HuH-7.5 (cell line): ENCODE measurements at places on chromosomes 5 and 9.

GRCh38 chr9:33051144-33051543, 25.3 kb downstream of the SMU1 start:
- DNase-seq, result no peak

DNA sequence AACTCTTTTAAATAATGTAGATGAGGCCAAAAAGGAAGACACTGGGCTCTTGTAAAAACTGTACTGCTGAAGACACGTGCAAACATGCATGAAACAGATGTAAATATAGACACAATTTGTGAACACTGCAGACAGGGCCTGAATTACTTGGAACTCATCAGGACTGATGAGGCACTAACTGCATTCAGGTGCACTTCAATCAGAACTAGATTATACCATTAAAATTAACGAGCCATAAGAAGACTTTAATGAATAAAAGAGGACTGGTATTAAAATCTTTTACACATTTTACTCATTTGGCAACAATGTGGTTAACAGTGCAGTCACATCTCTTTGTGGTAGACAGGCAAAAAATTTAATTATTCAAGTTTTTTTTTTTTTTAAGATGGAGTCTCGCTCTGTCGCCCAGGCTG, 13.4 kb upstream of the ZCCHC9 start:
- no peak for DNase-seq

DNA sequence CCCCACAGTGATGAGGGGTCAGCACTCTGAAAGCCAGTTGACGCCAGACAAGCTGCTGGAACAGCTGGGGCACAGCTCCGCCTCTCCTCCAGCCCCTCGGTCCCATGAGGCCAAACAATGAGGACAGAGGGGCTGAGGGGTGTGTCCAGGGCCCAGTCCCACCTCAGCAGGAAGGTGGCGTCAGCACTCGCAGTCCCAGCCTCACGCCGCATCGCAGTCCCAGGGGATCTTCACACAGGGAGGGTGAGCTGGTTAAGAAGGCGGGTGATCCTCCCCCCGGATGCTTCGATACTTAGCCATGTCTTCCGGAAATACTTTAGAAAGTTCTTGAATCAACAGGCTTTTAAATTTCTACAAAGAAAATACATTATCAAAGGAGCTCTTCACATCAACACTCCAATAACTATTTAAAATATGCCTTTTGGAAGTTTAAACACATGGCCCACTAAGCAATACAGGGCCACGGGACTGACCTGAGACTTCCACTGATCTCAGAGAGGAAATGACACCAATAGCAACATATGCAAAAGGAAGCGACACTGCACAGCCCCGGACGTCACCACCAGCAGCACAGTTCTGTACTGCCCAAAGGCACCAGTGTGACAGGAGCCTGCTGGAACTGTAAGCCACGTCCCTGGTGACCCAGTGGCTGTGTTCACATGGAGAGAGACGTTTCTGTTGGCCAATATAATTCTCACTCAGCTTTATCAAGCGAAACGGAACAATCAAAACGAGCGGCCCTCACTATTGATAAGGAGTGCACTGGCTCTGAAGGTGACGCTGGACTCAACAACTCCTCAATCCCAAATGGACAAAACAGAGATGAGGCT, 5.9 kb downstream of the MED10 start:
- DNase-seq, result no peak

GRCh38 chr9:19130436-19130835, 3.1 kb upstream of the PLIN2 start:
- no peak for DNase-seq

GRCh38 chr9:21669701-21670100, 132.7 kb upstream of the MTAP start:
- no peak for DNase-seq

DNA sequence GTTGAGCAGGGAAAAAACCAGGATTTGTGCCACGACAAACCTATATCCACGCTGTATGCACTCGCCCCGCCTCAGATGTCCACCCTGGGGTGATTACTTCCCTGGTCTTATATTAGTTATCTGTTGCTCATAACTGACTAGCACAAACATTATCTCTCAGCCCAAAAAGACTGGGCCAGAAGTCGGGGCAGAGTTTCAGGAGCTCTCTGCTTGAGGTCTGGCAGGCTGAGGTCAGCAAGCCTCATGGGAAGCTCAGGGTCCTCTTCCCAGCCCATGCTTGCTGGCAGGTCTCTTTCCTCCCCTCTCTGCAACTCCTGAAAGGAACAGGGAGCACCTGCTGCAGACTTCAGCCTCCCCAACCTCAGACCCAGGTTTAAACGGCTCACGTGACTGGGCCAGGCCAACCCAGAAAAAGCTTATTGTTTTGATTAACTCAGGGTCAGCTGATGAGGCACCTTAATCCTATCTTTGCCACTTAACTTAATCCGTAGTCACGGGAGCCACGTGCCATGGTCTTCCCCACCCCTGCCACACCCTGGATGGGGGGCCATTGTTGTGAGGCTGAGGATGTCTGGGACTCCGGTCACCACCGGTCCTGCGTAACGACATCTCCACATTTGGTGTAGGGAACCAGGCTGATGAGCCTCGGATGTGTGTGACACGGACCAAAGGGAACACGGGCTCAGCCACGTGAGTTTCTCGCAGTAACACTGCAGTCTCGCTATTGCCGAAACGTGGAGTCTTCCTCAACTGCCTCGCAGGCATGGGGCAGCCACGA, 123.7 kb upstream of the IRX4 start:
- no peak for DNase-seq

DNA sequence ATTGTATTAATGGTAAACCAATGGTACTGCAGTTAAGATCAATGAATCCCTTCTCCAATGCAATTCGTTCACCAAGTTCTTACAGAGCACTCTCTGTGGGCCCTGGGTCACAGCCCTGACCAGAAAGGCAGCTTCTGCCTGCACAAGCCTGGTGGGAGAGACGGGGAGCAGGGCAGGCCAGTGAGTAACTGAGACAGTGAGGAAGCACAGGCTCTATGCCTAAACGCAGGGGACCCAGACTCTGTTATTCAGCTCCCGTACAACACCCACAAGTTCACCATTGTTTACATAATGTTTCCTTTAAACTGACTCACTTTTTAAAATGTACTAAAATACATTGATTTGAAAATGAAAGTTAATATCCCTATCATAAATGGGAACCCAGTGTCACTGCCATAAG, 40.5 kb upstream of the CTSL start:
- DNase-seq, result no peak

DNA sequence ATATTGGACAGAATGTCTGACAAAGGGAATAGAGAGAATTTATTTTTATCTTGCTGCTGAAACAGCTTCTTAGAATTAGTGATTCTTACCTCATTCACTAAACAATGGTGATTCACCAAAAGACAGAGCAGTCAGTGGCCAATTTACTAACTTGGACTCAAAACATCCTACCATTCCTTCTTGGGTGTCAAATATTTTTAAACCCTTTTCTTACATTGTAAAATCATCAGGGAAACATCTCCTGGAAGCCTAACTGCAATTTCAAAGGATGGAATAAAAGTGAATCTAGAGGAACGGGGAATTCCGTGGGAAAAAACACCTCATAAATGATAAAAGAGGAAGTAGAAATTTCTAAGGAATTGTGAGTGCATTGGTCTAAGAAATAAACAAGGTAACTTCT, 97.7 kb downstream of the LHFPL2 start:
- no peak for DNase-seq

DNA sequence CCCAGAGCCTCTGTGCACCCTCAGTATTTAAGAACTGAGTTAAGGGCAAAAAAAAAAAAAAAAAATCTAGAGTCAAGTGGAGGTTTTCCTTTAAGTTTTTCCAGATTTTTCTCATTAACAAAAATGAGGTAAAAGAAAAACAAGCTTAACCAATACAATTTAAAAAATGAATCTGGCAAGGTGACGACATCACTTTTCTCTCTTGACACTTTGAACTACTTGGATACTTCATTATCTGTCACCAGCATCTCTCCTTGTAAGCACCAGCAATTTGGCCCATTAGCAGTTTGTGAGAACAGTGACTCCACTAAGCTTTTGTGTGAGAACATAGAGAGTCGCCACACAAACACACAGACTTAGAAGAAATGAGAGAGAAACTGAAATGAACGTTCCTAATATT, 345.7 kb upstream of the SLC30A5 start:
- DNase-seq, result no peak

GRCh38 chr9:132531710-132532570, 50.5 kb upstream of the BARHL1 start:
- no peak for DNase-seq

DNA sequence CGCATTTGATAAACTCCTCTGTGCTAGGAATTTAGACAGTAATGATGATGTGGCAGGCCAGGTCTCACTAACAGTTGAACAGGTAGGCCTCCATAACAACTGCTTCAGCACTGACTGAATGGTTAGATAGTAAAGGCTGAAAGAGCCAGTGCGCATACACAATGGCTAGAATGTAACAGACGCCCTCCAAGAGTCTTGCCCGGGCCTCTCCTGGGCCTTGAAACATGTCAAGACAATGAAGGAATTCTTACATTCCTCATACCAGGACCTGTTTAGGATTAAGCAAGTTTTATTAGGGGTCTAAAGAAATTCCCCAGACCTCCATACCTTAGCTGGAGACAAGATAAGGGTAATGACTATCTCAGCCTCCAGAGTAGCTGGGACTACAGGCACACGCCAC, 6.7 kb upstream of the BICD2 start:
- no peak for DNase-seq

GRCh38 chr9:17870722-17871121, 291.9 kb downstream of the SH3GL2 start:
- DNase-seq, result no peak

DNA sequence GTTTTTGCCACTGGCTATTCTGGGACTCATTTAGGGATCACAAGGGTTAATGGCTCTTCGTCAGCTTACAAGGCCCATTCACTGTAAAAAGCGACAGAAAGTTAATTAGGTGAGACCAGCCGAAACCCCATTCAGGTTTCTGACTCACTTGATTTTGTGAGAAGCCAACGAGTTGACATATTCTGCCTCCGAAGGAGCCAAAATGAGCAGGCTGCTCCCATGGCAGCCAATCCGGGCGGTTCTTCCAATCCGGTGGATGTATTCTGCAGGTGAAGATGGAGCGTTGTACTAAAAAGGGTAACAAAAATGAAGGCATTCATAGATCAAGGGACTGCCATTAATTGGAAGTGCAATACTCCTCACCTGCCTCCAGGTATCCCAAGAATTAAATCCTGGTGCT, 39.7 kb downstream of the DDX31 start:
- no peak for DNase-seq

DNA sequence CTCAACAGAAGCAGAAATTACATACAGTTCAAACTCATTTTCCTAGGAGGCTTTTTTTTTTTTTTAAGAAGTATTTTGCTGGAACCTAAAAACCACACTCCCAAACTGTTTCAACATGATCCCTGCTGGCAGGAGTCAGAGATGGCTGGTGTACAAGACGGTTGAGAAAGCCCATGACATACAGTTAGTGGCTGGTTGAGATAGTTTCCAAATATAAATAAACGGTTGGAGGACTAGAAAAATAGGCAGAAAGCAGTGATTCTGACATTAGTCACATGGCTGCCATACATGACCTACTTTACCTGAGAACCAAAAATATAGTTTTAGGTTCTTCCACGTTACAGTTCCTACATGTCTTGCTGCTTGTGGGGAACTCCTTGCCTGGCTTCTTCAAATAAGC, 31.7 kb upstream of the BASP1 start:
- no peak for DNase-seq

GRCh38 chr9:116716438-116716837, 29.3 kb downstream of the TRIM32 start:
- no peak for DNase-seq

- no peak for DNase-seq
These were observed 232.8 kb downstream of the TLE1 start for GRCh38 chr9:81456431-81457006.

DNA sequence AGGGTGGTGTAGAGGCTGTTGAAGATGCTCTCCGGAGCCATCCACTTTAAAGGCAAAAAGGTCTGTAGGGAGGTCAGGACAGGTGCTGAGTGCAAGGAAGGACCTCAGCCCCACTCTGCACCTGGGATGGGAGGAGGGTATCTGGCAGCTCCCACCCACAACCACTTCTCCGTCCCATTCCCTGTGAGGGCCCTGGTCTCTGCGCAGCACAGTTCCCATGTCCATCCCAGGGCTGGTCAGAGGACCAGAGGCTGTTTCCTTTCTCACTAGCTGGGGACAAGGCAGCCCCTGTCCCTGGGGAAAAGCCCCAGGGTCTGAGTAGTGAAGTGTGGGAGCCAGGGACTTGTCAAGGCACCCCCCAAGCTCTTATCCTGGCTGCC, 33.7 kb upstream of the CSF1R start:
- no peak for DNase-seq

GRCh38 chr5:148011398-148012137, 52.2 kb upstream of the SPINK5 start:
- no peak for DNase-seq

DNA sequence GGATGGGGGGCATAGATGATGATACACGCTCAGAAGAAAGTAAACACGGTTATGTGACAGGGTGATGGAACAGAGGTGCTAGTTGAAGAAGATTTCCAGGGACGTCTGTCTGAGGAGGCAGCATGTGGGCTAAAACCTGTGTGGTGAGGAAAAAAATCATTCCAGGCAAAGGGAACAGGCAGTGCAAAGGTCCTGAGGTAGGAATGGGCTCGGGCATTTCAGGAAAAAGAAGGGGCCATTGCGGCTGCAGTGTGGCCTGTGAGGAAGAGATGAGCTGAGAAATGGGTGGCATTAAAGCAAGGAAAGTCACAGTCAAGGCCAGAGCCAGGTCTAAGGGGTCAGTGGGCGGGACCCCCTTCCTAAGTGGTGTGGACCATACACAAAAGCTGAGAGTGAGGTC, 18.2 kb downstream of the TSPAN17 start:
- DNase-seq, result no peak

- no peak for DNase-seq
These were observed 354.9 kb downstream of the KIF4B start for GRCh38 chr5:155368490-155368889.

DNA sequence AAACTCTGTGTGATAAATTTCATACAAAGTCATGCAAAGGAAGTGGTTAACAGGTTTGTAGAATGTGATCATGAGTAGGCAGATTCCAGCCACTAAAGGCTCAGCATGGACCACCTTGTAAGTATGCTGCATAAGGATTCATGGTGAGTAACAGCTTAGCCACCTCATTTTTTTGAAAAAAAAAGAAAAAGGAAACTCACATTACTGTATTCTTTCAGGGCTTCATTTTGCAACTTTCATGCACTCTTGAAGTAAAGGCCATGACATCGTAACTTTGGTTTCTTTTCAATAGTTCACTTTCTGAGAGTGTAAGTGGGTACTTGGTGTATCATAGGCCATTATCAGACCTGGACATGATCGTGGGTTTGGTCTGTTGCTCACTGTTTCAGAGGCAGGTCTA, 175.1 kb downstream of the PCSK1 start:
- no peak for DNase-seq
